ENCODE measurements at places on chromosomes 2 and 18. TPM values are rescaled to one million over a fixed set of nuclear protein-coding genes. Genes with fewer than 3 reads are reported as not detected.

- no peak for DNase-seq
Observed at GRCh38 chr2:203761121-203761520, 54.7 kb downstream of the CD28 start.

Gene ACVR2A
- total RNA-seq, result 1.4 TPM

Gene FRZB
- 0.10 TPM for total RNA-seq

- no peak for DNase-seq
Observed at GRCh38 chr2:227025510-227025909, 138.5 kb downstream of the COL4A4 start.

GRCh38 chr2:58967736-58968135, 726.6 kb upstream of the FANCL start:
- DNase-seq, result no peak

Gene SULT1C4
- total RNA-seq, result not detected

DNA sequence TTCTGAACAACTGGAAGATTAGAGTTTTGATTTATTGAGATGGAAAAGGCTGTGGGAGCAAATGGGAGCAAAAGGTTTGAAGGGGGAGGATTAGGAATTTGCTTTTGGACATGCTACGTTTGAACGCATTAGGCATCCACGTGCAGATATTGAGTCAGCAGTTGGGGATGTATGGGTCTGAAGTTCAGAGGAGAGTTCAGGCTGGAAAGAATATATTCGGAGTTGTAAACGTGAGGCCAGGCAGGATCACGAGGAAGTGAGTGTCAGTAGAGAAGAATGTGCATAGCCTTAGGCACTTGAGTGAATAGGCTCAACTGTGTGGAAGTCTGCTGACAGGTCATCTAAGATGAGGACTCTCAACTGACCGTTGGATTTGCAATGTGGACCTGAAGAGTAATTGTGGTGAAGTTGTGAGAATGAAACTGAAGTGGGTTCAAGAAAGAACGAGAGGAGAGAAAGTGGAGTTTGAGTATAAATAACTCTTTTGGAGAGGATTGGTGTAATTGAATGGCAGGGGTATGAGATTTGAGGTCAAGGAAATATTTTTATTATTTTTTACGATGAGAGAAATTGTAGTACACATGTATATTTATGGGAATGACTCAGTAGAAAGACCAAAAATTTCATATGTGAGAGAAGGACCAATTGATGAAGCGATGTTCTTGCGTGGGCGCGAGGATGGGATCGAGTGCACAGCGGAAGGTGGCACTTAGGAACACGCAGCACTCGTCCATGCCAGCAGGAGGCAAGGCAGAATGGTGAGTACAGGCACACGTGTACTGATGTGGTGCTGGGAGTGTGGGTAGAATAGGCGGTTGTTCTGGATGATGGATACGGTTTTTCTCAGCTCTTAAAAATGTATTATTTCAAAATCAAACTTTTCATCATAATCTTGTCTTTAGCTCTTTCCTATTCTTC, 40.5 kb upstream of the POLE4 start:
- peak; percentile 98 for DNase-seq

Data from M059J (cell line).